SK-N-SH (cell line): ENCODE measurements at places on chromosomes 3 and 15. TPM values are rescaled to one million over a fixed set of nuclear protein-coding genes. Genes with fewer than 3 reads are reported as not detected.

Gene LHFPL4
- polyA plus RNA-seq, result 0.39 and 0.91 TPM in 2 replicates

Gene TMEM87A
- polyA plus RNA-seq, result 20.8 and 23.2 TPM in 2 replicates

Gene GOLGA6L22
- not detected in 2 replicates for polyA plus RNA-seq

Gene CA12
- 39.4 and 44.3 TPM in 2 replicates for polyA plus RNA-seq

Gene HLTF
- 10.1 and 13.2 TPM in 2 replicates for polyA plus RNA-seq

Gene KPNA4
- polyA plus RNA-seq, result 7.4 and 9.6 TPM in 2 replicates

Gene MGA
- polyA plus RNA-seq, result 2.3 and 2.9 TPM in 2 replicates

Gene TAGLN3
- polyA plus RNA-seq, result 19.6 and 24.2 TPM in 2 replicates

Gene TPRA1
- polyA plus RNA-seq, result 26.3 and 31.6 TPM in 2 replicates

Gene ECE2
- polyA plus RNA-seq, result 0.03 and 0.16 TPM in 2 replicates

Gene ROPN1
- 0.05 TPM in 1 of 2 replicates, not detected in the other for polyA plus RNA-seq

Gene MYO1E
- polyA plus RNA-seq, result 9.7 and 16.4 TPM in 2 replicates

Gene MINAR1
- polyA plus RNA-seq, result 0.35 and 0.39 TPM in 2 replicates

Gene CLRN1
- polyA plus RNA-seq, result not detected in 2 replicates

Gene PSMD2
- 328 and 382 TPM in 2 replicates for polyA plus RNA-seq

Gene CASR
- polyA plus RNA-seq, result not detected in 2 replicates

Gene CCDC54
- polyA plus RNA-seq, result not detected in 2 replicates

Gene CSTA
- polyA plus RNA-seq, result not detected in 2 replicates

Gene NCKIPSD
- polyA plus RNA-seq, result 20.4 and 24.9 TPM in 2 replicates

Gene ARL14
- not detected in 2 replicates for polyA plus RNA-seq

Gene LINGO1
- polyA plus RNA-seq, result 0.29 and 0.56 TPM in 2 replicates

Gene UBA7
- polyA plus RNA-seq, result 22.6 and 25.8 TPM in 2 replicates

Gene BFSP2
- not detected in 2 replicates for polyA plus RNA-seq

Gene CDCP1
- polyA plus RNA-seq, result 2.7 and 3.6 TPM in 2 replicates

Gene SLCO3A1
- polyA plus RNA-seq, result 12.1 and 19.7 TPM in 2 replicates

Gene CLEC3B
- 0.16 and 0.46 TPM in 2 replicates for polyA plus RNA-seq

Gene CHDH
- 0.05 and 0.33 TPM in 2 replicates for polyA plus RNA-seq

Gene TM6SF1
- 0.12 and 0.16 TPM in 2 replicates for polyA plus RNA-seq

Gene GABRA5
- 0.26 TPM in 1 of 2 replicates, not detected in the other for polyA plus RNA-seq

Gene TMCO5A
- polyA plus RNA-seq, result not detected in 2 replicates

Gene DNAH12
- 0.03 and 0.05 TPM in 2 replicates for polyA plus RNA-seq

Gene DPH3
- polyA plus RNA-seq, result 8.5 and 10.8 TPM in 2 replicates

Gene ZBBX
- 0.18 and 0.50 TPM in 2 replicates for polyA plus RNA-seq

Gene FAM81A
- 0.86 and 1.1 TPM in 2 replicates for polyA plus RNA-seq

Gene CCDC39
- not detected in 2 replicates for polyA plus RNA-seq
